ENCODE measurements at places on chromosomes 2 and 18.

DNA sequence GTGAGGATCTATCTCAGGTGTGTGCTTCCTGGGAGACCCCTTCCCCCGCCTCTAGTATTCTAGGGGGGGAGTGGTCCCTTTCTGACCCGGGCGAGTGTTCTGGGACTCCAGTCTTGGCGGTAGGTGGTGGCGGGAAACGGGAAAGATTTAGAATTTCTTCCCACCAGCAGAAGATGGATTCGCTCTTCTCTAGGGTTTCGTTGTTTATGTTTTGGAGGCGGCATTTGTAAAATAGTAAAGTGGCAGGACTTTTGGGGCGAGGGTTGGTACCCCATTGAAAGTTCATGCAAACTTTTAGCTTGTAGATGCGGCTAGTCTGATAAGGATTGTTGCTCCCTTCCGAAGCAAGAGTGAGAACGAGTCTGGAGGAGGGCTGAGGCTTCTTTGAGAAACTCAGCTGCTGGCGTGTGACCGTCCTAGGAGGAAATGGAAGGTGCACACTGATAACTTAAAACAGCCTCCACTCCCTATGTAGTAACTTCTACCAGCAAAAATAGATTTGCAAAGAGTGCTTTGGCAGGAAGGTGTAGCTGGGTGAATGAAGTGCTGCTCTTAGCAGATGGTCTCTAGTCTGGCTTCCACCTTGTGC lies 412 bp downstream of the GPD2 start:
- peak; percentile 15 for DNase-seq

DNA sequence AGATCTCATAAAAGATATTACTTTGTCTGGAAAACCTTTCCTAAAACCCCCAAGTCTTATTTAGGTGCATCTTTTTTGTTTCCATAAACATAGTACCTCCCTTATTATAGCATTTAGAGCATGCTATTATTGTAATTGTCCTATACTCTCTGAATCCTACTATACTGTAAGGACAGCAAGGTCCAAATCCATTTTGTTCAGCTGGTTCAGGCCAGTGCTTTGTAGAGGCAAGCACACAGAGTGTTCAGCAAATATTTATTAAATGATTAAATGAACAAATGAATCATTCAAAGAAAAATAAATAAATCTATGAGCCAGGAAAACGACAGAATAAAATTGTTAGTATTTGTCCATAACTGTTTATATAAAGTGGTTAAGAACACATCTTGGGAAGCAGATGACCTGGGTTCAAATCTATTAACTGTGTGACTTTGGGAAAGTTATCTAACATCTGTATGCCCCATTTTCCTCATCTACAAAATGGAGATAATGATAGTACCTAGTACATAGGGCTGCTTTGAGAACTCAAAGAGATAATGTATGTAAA lies 86.0 kb downstream of the COL3A1 start:
- DNase-seq, result no peak

GRCh38 chr2:96233880-96234316 lies 25.3 kb upstream of the STARD7 start:
- no peak for DNase-seq

GRCh38 chr2:108363024-108363907 lies 14.5 kb upstream of the SULT1C4 start:
- DNase-seq, result no peak

DNA sequence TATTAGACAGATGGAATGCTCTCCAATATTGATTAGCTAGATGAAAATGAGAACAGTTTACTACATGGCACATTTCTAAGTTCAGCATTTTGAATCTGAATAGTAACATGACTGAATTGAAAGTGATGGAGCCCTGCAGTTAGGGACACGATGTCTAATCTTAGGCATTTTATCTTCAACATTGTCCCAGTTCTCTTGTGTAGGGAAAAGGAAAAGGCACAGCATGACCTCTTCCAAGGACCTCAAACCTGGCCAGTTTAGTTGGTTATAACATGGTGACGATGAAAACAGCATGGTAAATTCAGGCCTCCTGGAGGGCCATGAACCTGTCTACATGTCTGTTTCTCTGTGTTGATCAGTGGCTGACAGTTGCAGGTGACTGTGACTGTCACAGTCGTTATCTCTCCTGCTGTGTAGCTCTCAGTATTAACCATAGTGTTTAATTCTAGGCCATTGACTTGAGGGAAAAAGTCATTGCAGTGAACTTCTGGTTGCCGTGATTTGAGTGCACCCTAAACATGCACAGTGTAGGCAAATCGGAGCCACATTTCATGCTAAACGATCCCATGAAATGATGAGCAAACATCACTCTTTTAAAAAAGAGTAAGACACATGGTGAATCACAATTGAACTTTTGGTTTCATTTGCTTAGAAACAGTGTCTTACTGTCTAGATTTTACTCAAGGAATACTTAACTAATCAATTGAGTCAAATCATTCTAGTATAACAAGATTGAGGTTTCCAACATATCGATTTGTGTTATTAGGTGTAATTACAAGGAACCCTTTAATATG lies 129.7 kb downstream of the PHLPP1 start:
- no peak for DNase-seq

- DNase-seq, result no peak
These were observed 20.8 kb upstream of the SP5 start for GRCh38 chr2:170694316-170694715.

GRCh38 chr2:42804338-42804737 lies 12.0 kb upstream of the HAAO start:
- no peak for DNase-seq

- DNase-seq, result no peak
These were observed 4.7 kb downstream of the NRP2 start for GRCh38 chr2:205686783-205687640.

GRCh38 chr2:71706121-71706520 lies 252.8 kb downstream of the DYSF start:
- no peak for DNase-seq

GRCh38 chr2:241179899-241180298 lies 8.6 kb upstream of the ANO7 start:
- no peak for DNase-seq

GRCh38 chr2:98137196-98137595 lies 50.2 kb downstream of the VWA3B start:
- DNase-seq, result no peak

DNA sequence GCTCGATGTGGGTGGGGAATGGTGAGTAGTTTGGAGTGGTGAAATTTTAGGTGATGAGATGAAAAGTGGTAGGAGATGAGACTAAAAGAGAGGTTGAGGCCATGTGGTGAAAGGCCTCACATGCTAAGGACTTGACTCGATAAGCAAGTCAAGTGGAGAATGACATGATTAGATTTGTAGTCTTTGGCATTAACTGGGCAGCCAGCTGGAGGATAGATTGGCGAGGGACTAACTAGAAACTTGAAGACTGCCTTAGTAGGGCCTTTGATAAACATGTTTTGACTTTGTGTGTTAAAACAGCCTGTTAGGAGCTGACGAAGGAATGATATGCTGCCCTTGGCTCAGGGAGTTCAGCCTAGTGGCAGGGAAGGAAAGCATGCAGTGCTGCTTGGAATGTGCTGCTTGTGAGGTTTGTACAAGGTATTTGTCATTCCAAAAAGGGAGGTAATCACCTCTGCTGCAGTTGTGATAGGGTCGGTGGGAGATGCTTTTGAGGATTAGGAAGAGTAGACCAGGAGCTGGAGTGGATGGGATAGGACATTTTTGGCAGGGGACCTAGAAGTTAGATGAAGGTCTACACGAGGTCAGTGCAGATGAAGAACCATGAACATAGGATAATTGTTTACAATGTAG lies 22.0 kb downstream of the PHLPP1 start:
- no peak for DNase-seq

DNA sequence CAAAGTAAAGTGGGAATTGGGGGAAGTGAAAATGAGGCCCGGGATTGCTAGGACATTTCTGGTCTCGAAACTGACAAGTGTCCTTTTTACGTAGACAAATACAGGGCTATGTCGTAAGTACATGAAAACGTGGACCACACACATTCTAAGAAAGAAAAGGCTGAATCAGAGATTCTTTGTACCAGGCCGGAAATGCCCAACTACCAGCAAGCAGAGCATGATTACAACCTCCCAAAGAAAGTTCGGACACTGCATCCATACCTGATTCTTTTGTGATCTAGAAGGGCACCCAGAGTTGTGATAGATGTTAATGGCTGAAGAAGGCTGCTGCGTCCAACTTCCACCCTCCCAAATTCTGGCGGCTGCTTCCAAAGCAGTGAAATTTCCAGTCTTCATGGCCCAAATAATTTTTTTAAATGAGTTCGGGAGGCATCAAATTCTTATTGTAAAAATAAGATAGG lies 1.7 kb downstream of the RBMS1 start:
- DNase-seq, result no peak
